Brain microvascular endothelial cell (primary cell): ENCODE measurements at places on chromosomes 4 and X.

DNA sequence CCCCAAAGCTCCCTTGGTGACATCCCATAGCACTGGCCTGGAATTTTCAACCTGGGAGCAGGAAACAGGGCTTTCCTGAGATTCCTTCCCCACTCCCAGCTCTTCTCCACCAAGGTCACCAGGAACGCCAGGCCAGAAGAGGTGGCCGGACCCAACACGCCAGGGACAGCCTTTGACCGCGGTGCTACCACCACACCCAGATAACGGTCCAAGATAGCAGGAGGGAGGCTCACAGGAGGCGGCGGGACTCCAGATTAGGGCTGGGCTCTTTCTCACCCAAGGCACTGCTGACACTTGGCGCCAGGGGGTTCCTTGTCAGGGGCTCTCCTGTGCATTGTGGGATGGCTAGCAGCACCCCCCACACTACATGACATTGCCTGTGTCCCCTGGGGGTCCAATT, 22.9 kb downstream of the ZFYVE28 start:
- no peak for DNase-seq

- no peak for DNase-seq
These were observed 4.3 kb upstream of the SLC26A1 start for GRCh38 chr4:997375-998071.

DNA sequence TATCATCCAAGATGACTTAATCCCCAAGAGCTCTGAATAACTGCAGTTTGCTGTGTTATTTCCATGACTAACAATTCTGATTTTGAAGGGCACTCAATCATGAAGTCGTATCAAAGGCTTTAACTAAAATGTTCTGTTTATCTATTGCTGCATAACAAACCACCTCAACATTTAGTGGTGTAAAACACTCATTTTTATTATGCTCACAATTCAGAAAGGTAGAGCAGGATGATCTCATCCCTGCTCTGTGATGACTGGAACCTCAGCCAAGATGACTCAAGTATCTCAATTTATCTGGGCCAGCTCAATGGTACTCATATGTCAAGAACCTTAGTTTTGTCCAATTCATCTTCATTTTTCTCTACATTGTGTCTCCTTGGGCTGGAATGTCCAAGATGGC, 451.1 kb downstream of the PPARGC1A start:
- DNase-seq = no peak

DNA sequence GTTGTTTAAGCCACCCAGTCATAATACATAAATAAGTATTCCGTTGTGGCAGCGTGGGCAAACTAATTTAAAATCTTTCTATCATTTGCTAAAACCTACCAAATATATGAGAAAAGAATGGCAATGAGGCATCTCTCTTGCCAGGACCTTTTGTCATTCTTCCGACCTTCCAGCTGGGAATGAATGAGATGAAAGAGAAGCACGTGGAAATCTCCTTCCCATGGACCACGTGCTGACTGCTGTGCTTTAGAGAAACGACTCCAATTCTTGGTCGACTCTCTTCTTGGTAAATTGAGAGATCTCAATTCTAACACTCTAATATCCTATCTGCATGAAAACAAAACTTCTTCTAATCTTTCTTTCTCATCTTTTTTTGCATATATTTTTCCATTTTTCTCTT, 116.5 kb downstream of the COL25A1 start:
- DNase-seq = no peak

DNA sequence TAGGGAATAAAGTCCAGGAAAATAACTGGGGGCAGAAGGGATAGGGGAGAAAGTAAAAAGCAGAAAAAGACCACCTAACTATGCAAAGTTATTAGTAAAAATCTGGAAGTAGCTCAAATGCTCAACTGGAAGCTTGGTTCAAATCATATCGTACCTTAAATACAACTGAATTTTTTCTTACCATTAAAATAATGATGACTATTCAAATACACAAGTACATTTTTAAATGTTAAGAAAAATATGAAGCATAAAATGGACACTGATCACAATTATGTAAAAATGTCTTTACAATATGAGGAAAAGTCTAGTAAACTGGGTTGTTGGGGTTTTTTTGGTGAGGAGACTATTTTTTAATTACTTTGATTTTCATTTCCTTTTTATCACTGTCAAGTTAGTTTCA, 3.1 kb downstream of the BRWD3 start:
- DNase-seq = no peak

DNA sequence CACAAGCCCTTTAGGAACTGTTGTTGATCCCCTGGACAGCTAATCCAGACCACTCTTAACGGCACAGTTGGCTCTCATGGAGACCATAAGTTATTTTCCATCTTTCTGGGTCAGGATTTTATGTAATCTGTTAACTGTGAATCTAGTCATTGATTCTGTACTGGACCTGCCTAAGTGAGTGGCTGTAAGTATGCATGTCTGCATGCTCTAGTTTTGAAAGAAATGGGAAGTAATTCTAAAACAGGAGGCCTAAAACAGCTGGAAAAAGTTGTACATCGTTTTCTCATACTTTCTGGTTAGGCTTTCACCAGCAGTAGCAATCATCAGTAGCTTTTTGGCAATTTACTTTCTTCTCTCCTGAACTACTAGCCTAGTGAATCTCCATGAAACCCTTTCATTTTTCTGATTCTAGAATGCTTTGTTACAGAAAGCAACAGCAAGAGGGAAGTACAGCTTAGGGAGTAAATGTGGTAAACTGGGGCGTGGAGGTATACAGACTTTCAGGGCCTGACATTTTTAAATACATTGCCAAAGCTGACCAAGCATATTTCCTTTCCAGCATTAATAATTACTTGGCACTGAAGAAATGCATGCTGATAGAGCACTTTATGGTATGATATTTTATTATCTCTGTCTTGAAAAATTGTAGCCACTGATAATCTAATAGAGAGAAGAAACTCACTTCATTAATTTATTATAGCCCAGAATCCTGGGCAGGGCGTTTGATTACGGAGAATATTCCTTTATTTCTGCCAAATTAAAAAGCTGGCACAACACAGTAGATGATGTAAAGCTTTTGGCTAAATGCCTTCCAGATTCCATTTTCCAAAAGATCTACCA, 202.7 kb downstream of the BANK1 start:
- DNase-seq = no peak

DNA sequence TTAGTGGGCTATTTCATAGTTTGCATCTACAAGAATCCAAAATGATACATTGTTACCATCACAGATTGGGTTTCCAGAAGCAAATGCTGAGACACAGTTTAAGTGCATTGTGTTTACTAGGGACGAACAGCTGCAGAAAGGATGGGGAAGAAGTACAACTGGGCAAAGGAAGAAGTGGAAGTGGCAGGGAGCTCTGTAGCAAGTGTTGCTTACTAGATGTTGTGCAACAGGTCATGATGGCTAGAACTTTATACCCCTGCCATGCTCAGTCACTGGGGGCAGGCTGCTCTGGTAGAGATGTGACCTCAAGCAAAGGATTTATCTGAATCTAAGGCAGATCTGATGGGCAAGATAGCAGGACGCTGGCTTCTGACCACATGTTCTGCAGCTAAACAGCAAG, 76.1 kb upstream of the EMCN start:
- DNase-seq = no peak

DNA sequence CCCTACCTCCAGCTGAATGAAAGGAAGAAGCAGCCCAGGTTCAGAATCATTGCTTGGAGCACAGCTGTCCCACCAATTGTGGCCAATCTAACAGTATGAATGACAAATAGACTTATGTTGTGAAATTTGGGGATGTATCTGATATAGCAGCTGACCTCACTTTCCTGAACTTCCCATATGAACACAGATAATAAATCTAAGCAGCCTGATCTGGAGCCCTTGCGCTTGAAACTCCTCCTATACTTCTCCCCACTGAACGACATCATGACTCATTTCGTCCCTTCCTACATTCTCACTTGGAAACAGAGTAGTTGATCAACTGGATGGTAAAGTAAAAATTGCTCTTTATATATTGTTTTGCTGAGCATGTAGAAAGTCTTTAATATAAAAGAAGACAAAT, 24.2 kb upstream of the AMELX start:
- no peak for DNase-seq

DNA sequence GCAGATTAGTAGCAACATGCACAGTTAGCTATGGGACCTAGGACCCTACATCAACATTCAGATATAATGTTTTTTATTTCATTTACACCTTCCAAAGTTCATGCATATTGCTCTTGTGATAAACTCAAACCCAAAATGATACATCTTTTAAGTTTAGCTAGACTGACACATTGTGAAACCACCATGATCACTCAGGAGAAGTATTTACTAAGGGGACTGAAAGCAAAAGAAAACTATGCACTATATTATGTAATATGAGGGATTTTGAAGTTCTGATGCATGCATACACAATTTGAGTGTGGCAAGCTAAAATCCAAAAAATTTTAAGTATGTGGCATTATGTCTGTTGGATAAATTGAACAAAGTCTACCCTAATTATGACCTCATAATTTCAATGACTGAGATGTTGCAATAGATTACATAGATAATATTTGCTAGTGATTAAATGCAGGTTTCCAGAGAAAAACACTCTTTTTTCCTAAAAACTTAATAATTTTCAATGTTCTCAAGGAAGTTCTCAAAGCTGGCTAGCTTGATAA, 914.8 kb upstream of the GRIA3 start:
- DNase-seq = no peak
